ENCODE measurements at places on chromosomes 7 and 10.

DNA sequence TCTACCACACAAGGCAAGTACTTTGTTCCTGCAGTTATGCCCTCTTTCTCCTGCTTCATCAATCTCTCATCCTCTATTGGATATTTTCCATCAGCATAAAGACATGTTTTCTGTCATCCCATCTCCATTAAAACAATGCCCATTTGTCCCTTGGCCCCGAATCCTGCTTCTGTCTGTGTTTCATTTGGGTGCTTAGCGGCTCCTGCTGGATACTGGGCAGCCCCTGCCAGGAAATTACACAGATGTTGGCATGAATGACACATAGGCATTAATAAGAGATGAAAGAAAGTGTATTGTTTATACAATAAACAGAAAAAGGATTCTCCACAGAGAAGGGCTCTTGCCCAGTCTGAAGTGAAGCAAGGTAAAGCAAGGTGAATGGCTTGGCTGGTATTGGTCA lies 765.3 kb downstream of the REEP3 start:
- no peaks in the 10 kb centered on the region for H3K36me3 ChIP-seq
- DNase-seq = no peak
- no peaks in the 10 kb centered on the region for H3K4me1 ChIP-seq
- no peak overlapping the region for H3K4me3 ChIP-seq
- no peak overlapping the region for H3K27ac ChIP-seq

DNA sequence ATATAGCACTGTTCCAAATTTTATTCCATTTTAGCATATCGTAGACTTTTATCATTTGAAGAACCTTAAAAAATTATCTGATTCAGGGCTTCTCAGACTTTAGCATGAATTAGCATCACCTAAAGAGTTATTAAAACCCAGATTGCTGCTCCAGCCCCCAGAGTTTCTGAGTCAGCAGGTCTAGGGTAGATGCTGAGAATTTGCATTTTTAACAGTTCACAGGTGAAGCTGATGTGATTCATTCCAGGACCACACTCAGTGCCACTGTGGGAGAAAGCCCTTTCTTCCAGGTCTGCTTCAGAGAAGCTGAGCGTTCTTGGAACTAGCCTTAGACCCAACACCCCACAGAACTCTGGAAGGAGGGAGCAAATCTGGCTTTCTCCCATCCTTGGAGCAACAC lies 174.1 kb upstream of the YAE1 start:
- peaks cover 39% of the 10 kb centered on the region for H3K27me3 ChIP-seq
- no peak overlapping the region for H3K27ac ChIP-seq
- H3K36me3 ChIP-seq = no peaks in the 10 kb centered on the region
- H3K4me1 ChIP-seq = peaks cover 2% of the 10 kb centered on the region
- no peak overlapping the region for H3K4me3 ChIP-seq

DNA sequence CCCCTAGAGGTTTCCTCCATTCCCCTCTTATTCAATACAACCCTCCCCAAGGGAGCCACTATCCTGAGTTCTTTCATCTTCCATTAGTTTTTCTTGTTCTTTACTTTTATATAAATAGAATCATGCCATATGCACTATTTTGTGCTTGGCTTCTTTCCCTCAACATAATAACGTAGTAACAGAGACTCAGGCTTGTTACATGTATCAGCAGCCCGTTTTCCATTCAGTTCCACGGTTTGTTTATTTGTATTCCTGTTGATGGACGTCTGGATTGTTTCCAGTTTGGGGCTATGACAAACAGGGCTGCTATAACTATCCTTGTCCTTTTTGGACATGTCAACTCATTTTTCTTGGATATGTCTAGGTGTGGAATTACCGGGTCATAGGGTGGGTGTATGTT lies 264.4 kb upstream of the MKI67 start:
- DNase-seq = no peak
- no peaks in the 10 kb centered on the region for H3K27me3 ChIP-seq
- H3K4me3 ChIP-seq = no peak overlapping the region
- no peaks in the 10 kb centered on the region for H3K36me3 ChIP-seq
- H3K27ac ChIP-seq = no peak overlapping the region
- H3K4me1 ChIP-seq = no peaks in the 10 kb centered on the region

DNA sequence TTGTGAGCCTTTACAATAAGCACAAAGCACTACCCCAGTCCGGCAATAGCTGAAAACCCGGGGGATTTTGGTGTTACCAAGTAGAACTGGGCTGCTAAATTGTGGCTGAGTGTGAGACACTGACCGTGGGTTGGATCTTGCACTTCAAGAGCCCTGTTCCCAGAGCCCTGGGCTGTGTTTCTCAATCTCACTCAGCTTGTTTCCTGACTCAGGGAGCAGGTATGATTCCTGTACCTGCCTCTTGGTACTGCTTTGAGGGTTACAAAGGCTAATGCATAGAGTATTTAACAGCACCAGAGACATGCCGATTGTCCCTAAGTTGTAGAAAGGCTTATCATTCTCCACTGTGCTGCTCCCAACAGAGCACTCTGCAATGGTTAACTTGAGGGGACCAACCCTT lies 134.6 kb downstream of the TEX36 start:
- peaks cover 7% of the 10 kb centered on the region for H3K27me3 ChIP-seq
- no peak for DNase-seq
- no peak overlapping the region for H3K27ac ChIP-seq
- no peak overlapping the region for H3K4me3 ChIP-seq
- H3K4me1 ChIP-seq = peaks cover 8% of the 10 kb centered on the region
- H3K36me3 ChIP-seq = no peaks in the 10 kb centered on the region

DNA sequence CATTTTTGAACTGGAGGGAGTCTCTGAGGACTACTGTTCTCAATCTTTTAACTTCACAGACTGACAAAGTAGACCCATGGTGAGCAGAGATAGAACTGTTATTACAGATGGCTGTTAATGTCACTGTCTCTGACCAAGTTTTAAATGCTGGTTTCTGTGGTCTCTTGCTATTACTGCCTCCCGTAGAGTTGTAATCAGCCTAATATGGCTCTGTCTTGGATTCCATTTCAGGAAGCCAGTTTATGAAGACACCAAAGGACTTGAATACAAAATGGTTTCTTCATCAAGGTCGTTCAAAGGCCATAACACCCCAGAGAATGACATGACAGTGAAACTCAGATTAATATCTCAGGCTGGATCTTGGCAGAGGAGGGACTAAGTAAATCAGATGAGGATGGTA lies 3.9 kb downstream of the SFRP4 start:
- H3K36me3 ChIP-seq = no peaks in the 10 kb centered on the region
- peaks cover 29% of the 10 kb centered on the region for H3K4me1 ChIP-seq
- H3K27me3 ChIP-seq = peaks cover 24% of the 10 kb centered on the region
- DNase-seq = no peak
- no peak overlapping the region for H3K4me3 ChIP-seq

DNA sequence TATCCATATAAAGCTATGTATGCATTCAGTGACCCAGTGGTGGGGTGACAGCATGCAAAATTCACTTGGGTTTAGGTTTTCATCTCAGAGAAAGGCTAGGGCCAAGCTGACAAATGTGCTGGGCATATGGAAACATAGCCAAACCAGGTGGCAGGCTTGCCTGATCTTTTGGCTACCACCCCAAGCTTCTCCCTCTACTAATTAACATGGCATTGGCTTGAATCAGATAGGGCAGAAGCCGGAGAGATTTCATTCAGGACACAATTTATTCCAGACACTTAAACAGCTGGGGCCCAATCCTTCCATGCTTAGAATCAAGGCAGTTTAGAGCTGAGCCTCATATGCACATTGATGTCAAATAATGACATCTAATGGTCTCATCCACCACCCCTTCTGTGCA lies 95.5 kb upstream of the AGK start:
- no peak overlapping the region for H3K4me3 ChIP-seq
- H3K4me1 ChIP-seq = no peaks in the 10 kb centered on the region
- no peaks in the 10 kb centered on the region for H3K27me3 ChIP-seq
- DNase-seq = no peak
- no peaks in the 10 kb centered on the region for H3K36me3 ChIP-seq

DNA sequence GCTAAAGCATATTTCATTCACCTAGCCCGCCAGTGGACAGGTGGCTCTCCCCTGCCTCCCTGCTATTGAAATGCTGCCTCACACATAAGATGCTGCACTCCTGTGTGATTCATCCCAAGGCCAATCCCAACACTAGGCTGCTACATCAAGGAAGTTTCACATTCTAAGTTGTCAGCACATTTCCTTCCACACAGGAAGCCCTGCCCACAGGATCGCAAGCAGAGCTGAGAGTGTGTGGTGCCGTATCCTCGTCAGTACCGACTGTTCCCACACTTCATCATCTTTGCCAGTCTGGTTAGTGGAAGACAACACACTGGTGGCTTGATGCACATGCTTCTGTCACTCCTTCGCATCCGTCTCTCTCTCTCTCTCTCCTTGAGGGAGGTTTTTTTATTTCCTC lies 194.3 kb upstream of the PPP2R2D start:
- no peaks in the 10 kb centered on the region for H3K36me3 ChIP-seq
- DNase-seq = no peak
- H3K4me3 ChIP-seq = no peak overlapping the region
- no peaks in the 10 kb centered on the region for H3K4me1 ChIP-seq
- no peaks in the 10 kb centered on the region for H3K27me3 ChIP-seq
- no peak overlapping the region for H3K27ac ChIP-seq

- H3K36me3 ChIP-seq = no peaks in the 10 kb centered on the region
- no peaks in the 10 kb centered on the region for H3K27me3 ChIP-seq
- H3K27ac ChIP-seq = no peak overlapping the region
- no peak overlapping the region for H3K4me3 ChIP-seq
Observed at GRCh38 chr10:1598393-1599153, 138.8 kb downstream of the ADARB2 start.

- no peak overlapping the region for H3K4me3 ChIP-seq
- H3K27me3 ChIP-seq = no peaks in the 10 kb centered on the region
- no peak for DNase-seq
- peak overlapping the region; percentile 94 for H3K27ac ChIP-seq
- H3K4me1 ChIP-seq = peaks cover 60% of the 10 kb centered on the region
Observed at GRCh38 chr10:91597197-91597881, 35.5 kb downstream of the PPP1R3C start.

DNA sequence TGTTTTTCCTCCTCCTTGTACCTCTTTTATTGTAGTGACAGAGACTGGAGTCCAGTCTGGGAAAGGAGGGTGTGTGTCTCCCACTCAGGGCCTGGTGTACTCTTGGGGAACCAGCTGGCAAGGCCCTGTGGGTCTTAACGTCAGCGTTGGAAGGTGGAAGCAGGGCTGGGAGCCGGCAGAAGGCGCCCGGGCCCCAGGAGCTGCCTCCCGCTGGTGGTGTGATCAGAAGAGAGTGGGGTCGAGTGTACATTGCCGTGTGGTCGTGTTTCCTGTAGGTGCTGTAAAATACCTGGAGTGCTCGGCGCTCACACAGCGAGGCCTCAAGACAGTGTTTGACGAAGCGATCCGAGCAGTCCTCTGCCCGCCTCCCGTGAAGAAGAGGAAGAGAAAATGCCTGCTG lies 45.7 kb downstream of the DAGLB start:
- no peak overlapping the region for H3K27ac ChIP-seq
- peaks cover 10% of the 10 kb centered on the region for H3K4me1 ChIP-seq
- H3K36me3 ChIP-seq = peaks cover 37% of the 10 kb centered on the region
- no peaks in the 10 kb centered on the region for H3K27me3 ChIP-seq
- H3K4me3 ChIP-seq = no peak overlapping the region

GRCh38 chr7:6166443-6166891 lies 106.0 kb downstream of the CYTH3 start:
- H3K27me3 ChIP-seq = no peaks in the 10 kb centered on the region
- H3K27ac ChIP-seq = peak overlapping the region; percentile 71
- peaks cover 24% of the 10 kb centered on the region for H3K36me3 ChIP-seq
- no peak for DNase-seq

GRCh38 chr7:38561166-38561565 lies 70.0 kb downstream of the AMPH start:
- no peaks in the 10 kb centered on the region for H3K27me3 ChIP-seq
- H3K36me3 ChIP-seq = no peaks in the 10 kb centered on the region
- no peak overlapping the region for H3K4me3 ChIP-seq
- no peak for DNase-seq
- H3K27ac ChIP-seq = no peak overlapping the region

DNA sequence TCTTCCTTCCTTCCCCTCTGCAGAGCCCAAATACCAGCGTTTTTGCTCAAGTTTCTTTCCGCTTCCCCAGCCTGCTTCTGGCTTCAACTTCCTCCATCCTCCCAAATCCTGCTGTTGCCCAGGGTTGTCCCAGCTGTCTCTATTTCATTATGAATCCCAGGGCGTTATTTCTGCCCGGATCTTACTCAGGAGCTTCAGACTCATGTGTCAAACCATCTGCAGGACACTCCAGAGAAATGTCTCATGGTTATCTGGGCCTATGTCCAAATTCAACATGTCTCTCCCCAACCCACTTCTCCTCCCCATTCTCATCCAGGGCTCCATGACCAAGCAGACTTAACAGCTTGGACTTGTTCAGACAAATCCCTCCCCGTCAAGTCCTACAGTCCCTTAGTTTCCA lies 15.6 kb downstream of the ARHGAP22 start:
- peaks cover 2% of the 10 kb centered on the region for H3K27me3 ChIP-seq
- no peak for DNase-seq
- no peak overlapping the region for H3K4me3 ChIP-seq
- peaks cover 9% of the 10 kb centered on the region for H3K4me1 ChIP-seq
- peaks cover 2% of the 10 kb centered on the region for H3K36me3 ChIP-seq
- peak overlapping the region; percentile 59 for H3K27ac ChIP-seq

DNA sequence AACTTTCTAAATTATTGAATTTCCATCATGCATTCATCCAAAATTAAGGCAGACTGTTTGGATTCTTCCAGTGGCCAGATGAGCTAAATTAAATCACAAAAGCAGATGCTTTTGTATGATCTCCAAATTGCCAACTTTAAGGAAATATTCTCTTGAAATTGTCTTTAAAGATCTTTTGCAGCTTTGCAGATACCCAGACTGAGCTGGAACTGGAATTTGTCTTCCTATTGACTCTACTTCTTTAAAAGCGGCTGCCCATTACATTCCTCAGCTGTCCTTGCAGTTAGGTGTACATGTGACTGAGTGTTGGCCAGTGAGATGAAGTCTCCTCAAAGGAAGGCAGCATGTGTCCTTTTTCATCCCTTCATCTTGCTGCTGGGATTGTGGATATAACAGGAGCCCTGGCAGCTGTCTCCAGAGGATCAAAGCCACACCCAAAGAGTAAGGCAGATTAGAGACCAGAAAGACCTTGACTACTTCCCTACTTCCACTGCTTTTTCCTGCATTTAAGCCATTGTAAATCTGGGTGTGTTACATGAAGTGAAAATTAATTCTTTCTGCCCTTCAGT lies 8.2 kb upstream of the CFAP69 start:
- no peak overlapping the region for H3K4me3 ChIP-seq
- H3K36me3 ChIP-seq = no peaks in the 10 kb centered on the region
- no peaks in the 10 kb centered on the region for H3K4me1 ChIP-seq
- DNase-seq = no peak
- no peak overlapping the region for H3K27ac ChIP-seq

GRCh38 chr10:327889-328852 lies 192.9 kb downstream of the ZMYND11 start:
- no peaks in the 10 kb centered on the region for H3K27me3 ChIP-seq
- DNase-seq = no peak
- H3K4me1 ChIP-seq = peaks cover 31% of the 10 kb centered on the region
- H3K36me3 ChIP-seq = peaks cover 17% of the 10 kb centered on the region
- peak overlapping the region; percentile 93 for H3K27ac ChIP-seq

DNA sequence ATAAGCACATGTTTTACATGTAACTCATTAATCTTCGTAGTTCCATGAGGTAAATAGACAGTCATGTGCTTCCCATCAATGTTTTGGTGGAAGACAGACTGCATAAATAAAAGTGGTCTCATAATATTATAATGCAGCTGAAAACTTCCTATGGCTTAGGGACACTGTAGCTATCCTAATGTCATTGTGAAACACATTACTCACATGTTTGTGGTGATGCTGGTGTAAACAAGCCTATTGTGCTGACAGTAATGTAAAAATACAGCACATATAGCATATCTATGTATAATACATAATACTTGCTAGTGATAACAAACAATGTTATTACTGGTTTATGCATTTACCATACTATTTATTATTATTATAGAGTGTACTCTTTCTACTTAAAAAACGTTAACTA lies 37.2 kb upstream of the PLXDC2 start:
- H3K36me3 ChIP-seq = no peaks in the 10 kb centered on the region
- H3K27me3 ChIP-seq = peaks cover 10% of the 10 kb centered on the region
- DNase-seq = no peak
- no peak overlapping the region for H3K27ac ChIP-seq
- no peak overlapping the region for H3K4me3 ChIP-seq
- no peaks in the 10 kb centered on the region for H3K4me1 ChIP-seq
